Activated CD8-positive, alpha-beta memory T cell treated with anti-CD3 and anti-CD28 coated beads for 36 hours (primary cell): ENCODE measurements at places on chromosomes 16 and 17. TPM values are rescaled to one million over a fixed set of nuclear protein-coding genes. Genes with fewer than 3 reads are reported as not detected.

Gene CDH3
- total RNA-seq = not detected

Gene TEKT3
- not detected for total RNA-seq

Gene SYCE1L
- total RNA-seq = 3.8 TPM

Gene DNAH2
- 0.10 TPM for total RNA-seq

Gene ZBTB4
- 17.6 TPM for total RNA-seq

Gene AGRP
- not detected for total RNA-seq

Gene ADAP2
- total RNA-seq = 0.63 TPM

Gene FOXN1
- not detected for total RNA-seq

Gene TRIM72
- not detected for total RNA-seq

Gene CA7
- not detected for total RNA-seq

Gene PIK3R6
- 0.46 TPM for total RNA-seq

Gene EFCAB13
- 5.2 TPM for total RNA-seq

Gene KRTAP1-5
- not detected for total RNA-seq

Gene CD79B
- 23.9 TPM for total RNA-seq

Gene C16orf89
- total RNA-seq = not detected

Gene HOXB6
- total RNA-seq = 0.25 TPM

Gene TBC1D3H
- total RNA-seq = 1.0 TPM

Gene MILR1
- 0.75 TPM for total RNA-seq

Gene CTRB1
- not detected for total RNA-seq

Gene CBX4
- 10.0 TPM for total RNA-seq

Gene TMEM100
- not detected for total RNA-seq

Gene RNF157
- total RNA-seq = 21.1 TPM

Gene SLC47A1
- total RNA-seq = 0.30 TPM

Gene UTS2R
- total RNA-seq = not detected

Gene COTL1
- 450 TPM for total RNA-seq

Gene SYNGR3
- total RNA-seq = 4.6 TPM

Gene BCAR1
- total RNA-seq = 2.7 TPM

Gene FAM171A2
- 0.36 TPM for total RNA-seq

Gene LGALS3BP
- 9.7 TPM for total RNA-seq

Gene DUSP3
- 20.3 TPM for total RNA-seq

Gene ATP1B2
- total RNA-seq = 0.21 TPM

Gene G6PC3
- 36.5 TPM for total RNA-seq

Gene BICDL2
- 0.17 TPM for total RNA-seq

Gene TBX2
- total RNA-seq = not detected

Gene KCNH4
- total RNA-seq = 1.3 TPM

Gene PRKCB
- total RNA-seq = 99.0 TPM

Gene CSH1
- not detected for total RNA-seq

Gene HAP1
- 0.25 TPM for total RNA-seq

Gene HBA1
- total RNA-seq = not detected

Gene SLC46A1
- total RNA-seq = 6.6 TPM

Gene ITGAL
- total RNA-seq = 233 TPM
